ENCODE measurements at places on chromosomes 7 and 10.

- no peak for DNase-seq
Observed at GRCh38 chr10:68153473-68154210, 44.4 kb downstream of the MYPN start.

- no peak for DNase-seq
Observed at GRCh38 chr7:13050703-13051102, 363.3 kb downstream of the ARL4A start.

DNA sequence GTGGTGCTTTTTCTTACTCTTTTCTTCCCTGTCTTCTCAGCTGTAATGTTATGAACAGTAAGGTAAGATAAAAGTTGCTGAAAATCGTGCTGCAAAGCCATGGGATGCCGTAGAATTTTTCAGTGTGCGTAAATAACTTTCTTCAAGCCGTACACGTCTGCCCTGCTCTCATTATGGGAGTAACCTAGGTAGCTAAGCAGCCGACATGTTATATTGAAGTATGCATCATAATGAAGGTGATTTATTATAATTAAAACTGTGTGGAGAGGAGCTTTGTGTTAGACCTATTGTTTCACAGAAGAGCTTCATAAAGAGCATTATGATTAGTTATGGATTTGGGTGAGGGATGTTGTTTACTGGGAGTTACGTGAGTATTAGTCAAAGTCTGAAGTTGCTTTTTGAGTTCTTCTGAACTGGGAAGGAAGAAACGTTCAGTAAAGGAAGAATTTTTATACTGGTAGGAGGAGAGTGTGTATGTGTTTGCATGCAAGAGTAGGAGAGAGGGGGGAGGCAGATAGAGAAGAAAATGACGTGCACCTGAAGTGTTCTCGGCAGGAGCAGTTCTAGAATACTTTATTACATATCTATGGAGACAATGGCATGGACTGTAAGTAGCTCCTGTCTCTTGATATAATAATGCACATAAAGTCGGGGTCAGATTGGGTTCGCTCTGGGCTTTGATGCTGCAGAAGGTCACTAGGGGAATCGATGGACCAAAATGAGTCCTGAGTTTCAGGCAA is 56.3 kb downstream of the POU6F2 start:
- no peak for DNase-seq

DNA sequence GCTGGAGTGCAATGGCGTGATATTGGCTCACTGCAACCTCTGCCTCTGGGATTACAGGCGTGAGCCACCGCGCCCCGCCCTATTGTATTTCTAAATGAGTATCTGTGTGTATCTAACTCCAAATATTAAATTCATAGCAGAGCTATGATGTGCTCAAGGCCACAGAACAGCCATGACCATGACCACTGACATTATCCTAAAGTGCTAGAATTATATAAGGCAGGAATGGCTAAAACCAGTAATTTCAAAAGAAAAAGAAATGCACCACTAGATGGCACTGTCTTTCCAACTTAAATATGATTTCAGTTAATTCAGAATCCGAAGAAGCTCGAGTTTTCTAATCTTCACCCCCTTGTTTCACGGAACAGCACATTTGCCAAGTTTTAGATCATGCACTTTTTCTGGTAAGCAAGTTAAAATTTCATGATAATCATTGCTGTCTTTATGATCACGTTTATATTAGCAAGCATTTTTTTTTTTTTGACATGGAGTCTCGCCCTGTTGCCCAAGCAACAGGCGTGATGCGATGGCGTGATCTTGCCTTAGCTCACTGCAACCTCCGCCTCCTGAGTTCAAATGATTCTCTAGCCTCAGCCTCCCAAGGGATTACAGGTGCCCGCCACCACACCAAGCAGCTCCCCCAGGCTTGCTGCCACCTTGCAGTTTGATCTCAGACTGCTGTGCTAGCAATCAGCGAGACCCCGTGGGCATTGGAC is 65.3 kb downstream of the OR13A1 start:
- no peak for DNase-seq

GRCh38 chr7:150947241-150947745 is 30.8 kb downstream of the KCNH2 start:
- no peak for DNase-seq

DNA sequence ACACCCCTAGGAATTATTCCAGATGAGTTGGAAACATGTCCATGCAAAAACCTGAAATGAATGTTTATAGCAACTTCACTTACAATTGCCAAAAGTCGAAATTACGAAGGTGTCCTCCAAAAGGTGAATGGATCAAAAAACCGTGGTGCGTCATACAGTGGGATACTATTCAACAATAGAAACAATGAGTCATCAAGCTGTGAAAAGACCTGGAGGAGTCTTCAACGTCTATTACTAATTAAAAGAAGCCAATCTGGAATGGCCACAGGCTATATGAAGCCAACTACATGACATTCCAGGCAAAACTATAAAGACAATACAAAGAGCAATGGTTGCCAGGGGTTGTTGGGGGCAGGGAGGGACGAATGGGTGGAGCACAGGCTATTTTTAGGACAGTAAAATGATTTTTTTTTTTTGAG is 12.6 kb upstream of the PPP2R2D start:
- no peak for DNase-seq

DNA sequence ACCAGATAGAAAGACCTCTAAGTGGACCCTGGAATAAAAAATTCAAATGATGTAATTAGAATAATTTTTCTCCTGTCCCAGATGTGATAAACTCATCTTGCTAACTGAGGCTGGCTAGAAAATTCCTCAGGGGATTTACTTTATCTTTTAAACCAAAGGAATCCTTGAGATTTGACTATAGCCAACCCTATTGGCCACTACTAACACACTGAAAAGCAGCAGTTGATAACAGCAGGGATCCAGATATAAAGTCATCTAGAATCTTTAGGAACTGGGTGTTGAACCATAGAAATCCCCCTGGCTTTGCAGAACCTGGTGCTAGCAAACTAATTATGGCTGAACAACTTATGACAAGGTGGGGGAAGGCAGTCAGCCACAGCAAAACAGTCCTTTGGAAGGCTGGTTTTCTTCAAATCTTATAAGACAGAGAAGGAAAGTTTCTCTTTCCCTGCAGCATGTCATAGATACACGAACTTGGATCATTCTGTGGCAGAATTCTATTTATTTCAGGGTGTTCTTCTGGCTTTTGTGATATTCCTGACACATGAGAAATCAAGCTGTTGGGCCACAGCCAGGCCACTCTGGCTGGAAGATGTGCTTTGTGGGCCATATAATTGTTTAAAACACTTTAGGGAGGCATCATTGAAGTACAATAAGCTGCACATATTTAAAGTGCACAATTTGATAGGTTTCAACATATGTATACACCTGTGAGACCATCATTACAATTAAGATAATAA is 643.6 kb downstream of the SORCS3 start:
- DNase-seq: no peak

GRCh38 chr10:20415684-20416083 is 481.4 kb downstream of the NEBL start:
- no peak for DNase-seq

- no peak for DNase-seq
Observed at GRCh38 chr10:69913606-69914382, 112.1 kb downstream of the COL13A1 start.

GRCh38 chr7:128405471-128406313 is 4.1 kb downstream of the IMPDH1 start:
- DNase-seq: peak; percentile 55

DNA sequence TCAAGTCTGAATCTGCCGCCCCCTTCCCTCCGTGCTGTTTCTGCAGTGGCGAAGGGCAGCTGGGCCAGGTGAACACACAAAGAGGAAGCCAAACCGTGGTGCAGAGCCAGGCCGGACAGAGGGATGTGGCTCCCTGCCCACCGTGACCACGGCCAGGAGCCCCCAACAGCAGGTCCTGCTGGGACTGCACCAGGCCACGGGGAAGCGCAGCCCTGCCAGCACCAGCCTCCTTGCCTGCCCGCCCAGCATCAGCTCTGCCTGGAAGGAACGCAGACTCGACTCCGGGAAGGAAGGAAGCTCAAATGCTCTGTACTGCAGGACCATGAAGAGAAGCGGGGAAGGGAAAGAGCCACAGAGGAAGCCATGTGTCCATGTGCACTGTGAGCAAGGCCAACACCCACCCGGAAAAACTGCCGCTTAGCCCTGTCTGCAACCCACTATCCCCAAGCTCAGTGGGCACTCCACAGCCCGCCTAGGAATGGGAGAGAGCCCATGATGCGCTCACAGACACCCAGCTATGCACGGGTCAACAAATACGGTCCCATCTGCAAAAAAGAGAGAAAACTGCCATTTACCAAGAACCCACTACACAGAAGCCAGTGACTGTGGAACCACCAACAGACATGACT is 19.0 kb downstream of the GPER1 start:
- DNase-seq: no peak

- DNase-seq: no peak
Observed at GRCh38 chr7:17408245-17408903, 109.9 kb downstream of the AHR start.

DNA sequence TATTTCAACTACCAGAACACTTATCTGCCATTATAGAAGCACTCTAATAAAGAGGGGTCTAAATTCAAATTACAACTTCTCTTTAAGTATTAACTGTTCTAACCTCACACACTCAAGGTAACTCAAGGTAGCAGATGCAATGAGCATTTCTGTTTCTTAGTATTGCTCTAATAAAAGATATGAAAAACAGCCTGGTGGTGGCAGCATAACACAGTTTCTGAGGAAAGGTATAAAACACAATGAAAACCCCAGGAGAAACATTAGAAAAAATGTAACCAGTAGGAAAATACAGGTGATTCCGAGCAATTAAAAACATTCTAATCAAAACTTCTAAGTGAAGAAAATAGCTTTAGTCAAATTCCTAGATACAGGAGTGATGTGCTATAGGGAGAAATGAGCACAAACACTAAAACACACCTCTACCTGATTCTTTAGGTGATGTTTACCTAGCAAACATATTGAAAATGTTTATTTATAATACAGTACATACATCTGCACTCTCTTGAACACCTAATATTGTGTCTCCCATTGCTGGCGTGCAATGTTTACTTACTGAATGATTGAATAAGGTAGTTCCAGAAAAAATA is 3.5 kb downstream of the MKRN1 start:
- DNase-seq: peak; percentile 58

DNA sequence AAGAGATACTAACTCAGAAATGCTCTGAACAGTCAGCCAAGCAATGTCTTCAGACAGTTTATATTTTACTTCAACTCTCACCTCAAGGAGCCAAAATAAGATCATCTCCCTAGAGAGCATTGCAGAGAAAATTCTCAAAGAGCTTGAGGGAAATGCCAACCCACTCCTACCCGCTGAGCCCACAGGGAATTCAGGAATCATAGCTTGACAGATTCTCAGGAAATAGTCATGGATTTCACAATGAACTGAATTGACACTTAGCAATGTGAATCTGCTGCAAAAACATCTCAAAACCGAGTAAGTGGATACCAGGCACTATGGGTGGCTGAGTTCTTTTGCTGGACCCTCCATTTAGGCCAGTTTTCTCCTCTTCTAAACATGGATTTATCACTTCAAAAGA is 9.8 kb upstream of the PLAC9 start:
- DNase-seq: no peak

- no peak for DNase-seq
Observed at GRCh38 chr10:75398200-75398691, 3.3 kb downstream of the ZNF503 start.

DNA sequence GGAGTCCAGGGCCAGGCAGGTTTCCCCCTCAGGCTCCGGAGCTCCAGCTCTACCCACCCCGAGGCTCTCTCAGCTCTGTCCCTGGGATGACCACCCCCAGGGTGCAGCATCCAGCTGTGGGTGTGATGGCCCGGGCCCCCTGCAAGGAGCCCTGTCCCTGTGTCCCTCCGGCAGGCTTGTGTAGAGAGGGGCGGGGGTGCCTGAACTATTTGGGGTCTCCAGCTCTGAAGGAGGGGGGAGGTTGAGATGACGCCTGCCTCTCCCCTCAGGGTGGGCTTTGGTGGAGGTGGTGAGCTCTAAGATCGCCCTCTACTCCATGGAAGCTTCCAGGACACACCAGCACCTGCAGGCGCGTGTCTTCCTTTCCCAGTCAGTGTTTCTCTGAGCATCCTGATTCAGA is 39.4 kb downstream of the ADRA2A start:
- no peak for DNase-seq

DNA sequence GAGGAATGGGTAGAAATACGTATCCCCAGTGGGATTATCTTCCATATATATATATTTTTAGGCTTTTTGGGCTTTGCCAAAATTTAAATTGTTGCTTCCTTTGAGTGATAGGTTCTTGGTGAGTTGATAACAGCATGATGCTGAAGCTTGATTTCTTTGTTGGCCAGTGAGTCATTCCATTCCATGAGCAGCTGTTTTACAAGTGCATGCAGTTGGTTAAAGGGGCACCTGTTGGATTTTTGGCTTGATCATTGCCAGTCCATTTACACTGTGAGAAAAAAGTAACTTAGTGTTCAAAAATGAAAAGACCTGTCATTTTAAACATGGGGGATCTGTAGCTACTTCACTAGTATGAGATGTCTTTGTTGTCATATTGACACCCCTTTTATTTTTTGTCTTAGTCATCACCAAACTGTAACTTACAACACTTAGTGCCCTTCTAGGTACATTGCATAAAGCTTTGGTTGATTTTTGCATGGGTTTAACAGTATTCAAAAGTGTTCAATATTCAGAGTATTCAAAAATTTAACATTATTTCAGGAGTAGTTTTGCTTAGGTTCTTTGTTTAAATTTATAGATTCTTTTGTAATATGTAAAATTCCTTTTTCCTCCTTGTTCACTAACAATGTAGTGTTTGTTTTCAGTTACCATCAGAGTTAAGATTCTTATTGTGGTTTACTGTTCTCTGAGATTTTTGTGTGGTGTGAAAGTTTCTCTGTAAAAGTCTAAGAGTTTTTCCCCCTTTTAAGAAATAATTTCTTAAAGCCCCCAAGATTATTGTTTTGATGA is 8.8 kb downstream of the AKAP9 start:
- no peak for DNase-seq

- no peak for DNase-seq
Observed at GRCh38 chr10:115026056-115026745, 67.0 kb upstream of the ATRNL1 start.

GRCh38 chr10:44042075-44042770 is 342.7 kb downstream of the CXCL12 start:
- no peak for DNase-seq

- DNase-seq: no peak
Observed at GRCh38 chr7:67654642-67655041, 658.0 kb downstream of the TYW1 start.

DNA sequence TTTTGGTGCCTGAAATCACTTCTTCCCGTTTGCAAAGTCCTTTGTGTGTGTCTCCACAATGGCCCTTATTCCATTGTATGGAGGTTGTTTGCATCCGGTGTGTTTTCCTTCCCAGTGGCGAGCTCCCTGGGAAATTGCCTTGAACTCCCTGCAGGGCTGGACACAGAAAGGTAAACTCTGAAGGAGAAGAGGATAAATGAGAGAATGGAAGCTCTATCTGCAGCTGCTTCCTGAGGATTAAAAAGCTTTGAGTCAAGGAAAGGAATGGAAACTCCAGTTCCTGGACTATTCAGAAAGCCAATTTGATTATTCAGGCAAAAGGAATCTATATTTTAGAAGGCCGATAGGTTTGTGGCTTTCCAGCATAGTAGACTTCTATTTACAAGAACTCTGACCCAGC is 4.4 kb upstream of the GRK5 start:
- DNase-seq: no peak

- no peak for DNase-seq
Observed at GRCh38 chr7:98500764-98501163, 99.9 kb upstream of the BAIAP2L1 start.

GRCh38 chr10:3813986-3814837 is 29.2 kb upstream of the KLF6 start:
- DNase-seq: no peak
